Hippocampal formation (tissue), 2 donors: ENCODE measurements at places on chromosomes 16 and 17.

GRCh38 chr16:2090777-2091546 is 43.2 kb downstream of the TSC2 start:
- DNase-seq = no peak

DNA sequence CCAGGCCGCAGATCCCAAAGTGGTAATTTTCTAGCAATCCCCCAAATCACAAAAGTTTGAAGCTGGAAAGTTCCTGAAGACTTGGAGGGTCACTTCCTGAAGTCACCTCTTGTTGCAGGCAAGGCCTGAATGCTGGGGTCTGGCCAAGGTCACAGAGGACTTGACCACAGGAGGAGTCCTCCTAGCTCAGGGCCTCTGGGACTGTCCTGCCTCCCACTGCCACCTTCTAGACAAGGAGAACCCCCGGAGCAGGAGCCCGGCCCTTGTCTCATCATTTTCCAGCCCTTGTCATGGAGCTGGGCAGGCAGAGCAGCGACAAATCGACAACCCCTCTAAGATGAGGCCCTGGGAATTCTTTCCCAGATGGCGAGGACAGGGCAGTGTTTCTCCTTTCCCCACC is 330 bp downstream of the CDH16 start:
- no peak for DNase-seq

DNA sequence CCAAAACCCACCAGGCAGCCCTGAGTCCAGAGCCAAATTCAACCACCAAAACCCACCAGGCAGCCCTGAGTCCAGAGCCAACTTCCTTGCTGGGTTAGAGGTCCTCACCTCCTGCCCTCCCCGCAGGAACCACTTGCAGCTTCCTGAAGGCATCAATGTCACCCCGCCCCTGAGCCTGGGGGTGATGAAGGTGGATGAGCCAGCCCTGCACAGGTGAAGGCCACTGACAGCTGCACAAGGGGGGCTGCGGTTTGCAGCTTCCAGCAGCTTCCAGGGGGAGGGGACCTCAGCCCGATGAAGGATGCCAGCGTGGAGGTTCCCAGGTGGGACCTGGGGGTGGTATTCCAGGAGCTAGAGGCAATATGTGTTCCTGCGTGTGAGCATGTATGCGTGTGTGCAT is 7.6 kb upstream of the CSNK1D start:
- DNase-seq = no peak

GRCh38 chr17:41613277-41614082 is 913 bp upstream of the KRT16 start:
- no peak for DNase-seq

GRCh38 chr17:76153202-76153601 is 12.2 kb upstream of the FOXJ1 start:
- DNase-seq = no peak

DNA sequence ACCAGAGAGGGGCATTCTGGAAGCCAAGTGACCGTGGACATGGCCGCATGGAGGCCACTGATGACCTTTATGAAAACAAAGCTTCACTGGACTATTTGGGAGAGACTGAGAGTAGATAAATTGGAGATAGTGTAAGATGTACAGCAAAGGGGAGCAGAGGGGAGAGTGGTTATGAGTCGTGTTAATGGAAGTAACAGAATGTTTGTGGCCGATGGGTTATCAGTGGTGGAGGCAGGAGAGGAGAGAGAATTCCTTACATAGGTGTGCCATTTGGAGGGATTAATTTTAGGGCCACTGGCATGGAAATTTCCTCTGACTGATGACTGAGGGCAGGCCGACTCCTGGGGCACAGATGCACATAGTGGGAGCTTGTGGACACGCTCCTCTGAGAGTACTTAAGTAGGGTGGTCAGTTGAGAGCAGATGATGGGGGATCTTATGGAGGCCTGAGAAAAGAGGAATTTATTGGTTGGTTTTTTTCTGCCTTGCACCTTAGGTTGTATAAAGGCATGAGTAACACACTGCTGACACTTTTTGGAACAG is 19.2 kb downstream of the PRPSAP2 start:
- DNase-seq = no peak

DNA sequence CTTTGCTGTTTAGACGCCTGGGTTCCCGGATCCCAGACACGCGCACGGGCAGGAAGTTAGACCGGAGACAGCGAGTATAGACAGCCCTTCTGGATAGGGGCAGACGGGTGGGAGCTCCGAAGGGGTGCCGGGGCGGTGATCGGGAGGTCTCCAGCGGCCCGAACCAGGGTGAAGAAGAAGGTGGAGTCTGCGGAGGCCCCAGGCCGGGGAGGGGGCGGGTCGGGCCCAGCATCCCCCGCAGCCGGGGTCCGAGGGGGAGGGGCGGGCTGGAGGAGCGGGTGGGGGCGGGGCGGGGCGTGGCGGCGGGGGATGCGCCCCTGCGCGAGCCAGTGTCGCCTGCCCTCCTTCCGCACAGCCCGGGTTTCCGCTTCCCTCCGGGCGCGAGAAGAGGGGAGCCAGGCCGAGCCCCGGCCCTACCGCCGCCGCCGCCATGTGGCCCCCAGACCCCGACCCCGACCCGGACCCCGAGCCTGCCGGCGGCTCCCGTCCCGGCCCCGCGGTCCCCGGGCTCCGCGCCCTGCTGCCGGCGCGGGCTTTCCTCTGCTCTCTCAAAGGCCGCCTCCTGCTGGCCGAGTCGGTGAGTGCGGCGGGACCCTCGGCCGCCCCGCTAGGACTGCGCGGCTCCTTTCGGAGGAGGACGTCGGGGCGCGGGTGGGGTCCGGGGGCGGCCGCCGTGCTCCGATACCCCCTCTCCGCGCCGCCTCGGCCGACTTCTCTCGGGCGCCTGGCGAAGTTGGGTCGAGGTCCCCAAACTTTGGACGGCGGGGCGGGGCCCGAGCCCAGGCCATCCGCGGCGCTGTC is at the start of gene CMTM3:
Gene CMTM3 (plus strand): TSS at position 329 of the 801 bp plus-strand sequence. CDS start 102 bp downstream, at position 431.
- DNase-seq = no peak

DNA sequence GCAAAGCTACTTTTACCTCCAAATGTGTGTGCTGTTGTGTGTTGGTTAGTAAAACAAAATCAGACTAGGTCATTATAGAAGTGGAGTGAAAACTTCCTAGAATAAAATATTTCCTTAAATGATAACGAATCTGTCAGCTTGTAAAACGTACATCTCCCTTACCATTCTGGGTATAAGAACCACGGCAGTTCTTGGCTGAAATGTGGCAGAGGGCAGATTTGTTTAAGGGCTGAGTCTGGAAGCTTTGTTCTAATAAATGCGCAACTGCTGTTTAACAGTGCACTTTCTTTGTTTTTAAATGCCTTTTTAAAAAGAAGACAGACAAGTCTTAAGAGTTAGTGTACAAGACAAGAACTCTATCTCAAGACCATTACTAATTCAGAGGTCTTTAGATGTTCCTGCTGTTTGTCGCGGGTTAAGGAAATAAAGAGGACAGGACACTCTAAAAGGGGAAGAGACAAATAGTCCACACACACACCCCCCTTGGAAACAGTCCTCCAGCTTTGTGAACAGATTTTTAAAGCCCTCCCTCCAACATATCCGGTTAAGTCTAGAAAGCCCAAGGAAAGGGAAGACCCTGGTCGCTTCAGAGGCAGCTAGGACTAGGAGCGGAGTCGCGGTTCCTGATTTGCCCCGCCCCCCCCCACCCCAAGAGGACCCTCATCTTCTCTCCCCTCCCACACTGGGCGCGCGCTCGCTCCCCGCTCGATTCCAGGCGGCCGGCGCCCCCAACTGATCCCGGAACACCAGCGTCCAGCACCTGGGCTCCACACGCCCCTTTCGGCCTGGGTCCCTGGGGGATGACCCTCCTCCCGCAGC is 658 bp downstream of the SYNRG start:
- DNase-seq = no peak

DNA sequence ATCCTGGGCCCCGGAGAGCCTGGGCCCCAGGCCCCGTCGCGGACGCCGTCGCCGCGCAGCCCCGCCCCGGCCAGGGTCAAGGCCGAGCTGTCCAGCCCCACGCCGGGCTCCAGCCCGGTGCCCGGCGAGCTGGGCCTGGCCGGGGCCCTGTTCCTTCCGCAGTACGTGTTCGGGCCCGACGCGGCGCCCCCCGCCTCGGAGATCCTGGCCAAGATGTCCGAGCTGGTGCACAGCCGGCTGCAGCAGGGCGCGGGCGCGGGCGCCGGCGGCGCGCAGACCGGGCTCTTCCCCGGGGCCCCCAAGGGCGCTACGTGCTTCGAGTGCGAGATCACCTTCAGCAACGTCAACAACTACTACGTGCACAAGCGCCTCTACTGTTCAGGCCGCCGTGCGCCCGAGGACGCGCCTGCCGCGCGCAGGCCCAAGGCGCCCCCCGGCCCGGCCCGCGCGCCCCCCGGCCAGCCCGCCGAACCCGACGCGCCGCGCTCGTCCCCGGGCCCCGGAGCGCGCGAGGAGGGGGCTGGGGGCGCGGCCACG is 36.8 kb upstream of the ZC3H18 start:
- peak; percentile 41 for DNase-seq

DNA sequence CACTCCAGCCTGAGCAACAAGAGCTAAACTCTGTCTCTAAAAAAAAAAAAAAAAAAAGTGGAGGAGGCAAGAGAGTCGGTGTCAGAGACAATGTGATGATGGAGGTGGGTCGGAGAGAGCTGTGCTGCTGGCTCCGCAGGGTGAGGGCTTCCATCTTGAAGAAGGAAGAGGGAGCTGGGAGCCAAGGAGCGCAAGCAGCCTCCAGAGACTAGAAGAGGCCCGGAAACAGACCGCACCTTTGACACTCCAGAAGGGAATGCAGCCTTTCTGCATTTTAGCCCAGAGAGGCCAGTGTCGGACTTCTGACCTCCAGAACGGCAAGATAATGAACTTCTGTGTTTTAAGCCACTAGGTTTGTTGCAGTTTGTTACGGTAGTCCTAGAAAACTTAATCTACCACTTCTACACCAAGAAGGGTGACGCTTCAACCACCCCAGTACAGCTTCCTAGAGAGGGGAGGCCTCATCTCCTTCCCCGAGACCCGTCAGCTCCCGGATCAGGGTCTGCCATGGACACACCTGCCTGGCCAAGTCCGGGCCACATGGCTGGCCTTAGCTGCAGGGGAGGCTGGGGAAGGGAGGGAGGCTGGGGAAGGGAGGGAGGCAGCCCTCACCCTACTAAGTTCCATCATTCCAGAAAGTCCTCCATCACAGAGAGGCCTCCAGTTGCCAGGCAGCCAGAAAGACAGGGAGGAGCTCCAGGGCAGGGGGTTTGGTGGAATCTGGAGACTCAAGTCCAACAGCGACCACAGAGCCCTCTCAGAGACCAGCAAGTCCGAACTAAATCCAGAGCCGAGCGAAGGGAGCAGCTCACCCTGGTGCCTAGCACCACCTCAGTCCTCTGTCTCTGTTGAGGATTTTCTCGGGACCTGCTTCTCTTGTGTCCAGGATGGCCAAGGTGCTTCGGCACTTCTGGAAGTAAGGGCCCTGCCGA is 13.2 kb upstream of the RBFOX3 start:
- no peak for DNase-seq

DNA sequence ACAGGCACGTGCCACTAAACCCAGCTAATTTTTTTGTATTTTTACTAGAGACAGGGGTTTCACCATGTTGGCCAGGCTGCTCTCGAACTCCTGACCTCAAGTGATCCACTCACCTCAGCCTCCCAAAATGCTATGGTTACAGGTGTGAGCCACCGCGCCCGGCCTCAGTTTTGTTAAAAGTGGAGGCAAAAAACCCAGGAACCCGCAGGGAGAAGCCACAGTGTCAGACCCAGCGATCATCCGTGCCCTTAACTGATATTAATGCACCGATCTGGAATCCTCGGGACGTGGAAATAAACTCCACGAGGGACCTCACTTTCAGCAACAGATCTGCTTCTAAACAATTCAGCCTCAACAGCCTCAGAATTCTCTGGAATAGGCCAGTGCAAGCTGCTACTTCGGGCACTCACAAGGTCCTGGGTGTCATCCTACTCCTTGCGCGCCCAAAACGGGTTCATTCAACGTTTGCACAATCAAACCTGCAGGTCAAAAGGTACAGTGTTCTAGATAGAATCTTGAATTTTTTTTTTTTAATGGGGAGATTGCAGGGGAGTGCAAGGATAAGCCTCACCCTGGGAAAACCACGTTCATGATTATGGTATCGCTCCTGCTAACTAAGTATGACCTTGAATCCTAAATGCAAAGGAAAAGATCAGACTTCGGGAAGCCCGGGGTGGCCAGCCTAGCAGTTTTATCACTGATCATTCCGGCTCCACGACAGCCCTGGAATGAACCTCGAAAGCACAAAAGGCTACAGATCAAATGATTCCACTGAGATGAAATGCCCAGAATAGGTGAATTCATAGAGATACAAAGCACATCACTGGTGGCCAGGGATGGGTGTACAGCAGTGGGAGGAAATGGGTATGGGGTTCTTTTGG is 22.4 kb downstream of the LITAF start:
- DNase-seq = no peak

DNA sequence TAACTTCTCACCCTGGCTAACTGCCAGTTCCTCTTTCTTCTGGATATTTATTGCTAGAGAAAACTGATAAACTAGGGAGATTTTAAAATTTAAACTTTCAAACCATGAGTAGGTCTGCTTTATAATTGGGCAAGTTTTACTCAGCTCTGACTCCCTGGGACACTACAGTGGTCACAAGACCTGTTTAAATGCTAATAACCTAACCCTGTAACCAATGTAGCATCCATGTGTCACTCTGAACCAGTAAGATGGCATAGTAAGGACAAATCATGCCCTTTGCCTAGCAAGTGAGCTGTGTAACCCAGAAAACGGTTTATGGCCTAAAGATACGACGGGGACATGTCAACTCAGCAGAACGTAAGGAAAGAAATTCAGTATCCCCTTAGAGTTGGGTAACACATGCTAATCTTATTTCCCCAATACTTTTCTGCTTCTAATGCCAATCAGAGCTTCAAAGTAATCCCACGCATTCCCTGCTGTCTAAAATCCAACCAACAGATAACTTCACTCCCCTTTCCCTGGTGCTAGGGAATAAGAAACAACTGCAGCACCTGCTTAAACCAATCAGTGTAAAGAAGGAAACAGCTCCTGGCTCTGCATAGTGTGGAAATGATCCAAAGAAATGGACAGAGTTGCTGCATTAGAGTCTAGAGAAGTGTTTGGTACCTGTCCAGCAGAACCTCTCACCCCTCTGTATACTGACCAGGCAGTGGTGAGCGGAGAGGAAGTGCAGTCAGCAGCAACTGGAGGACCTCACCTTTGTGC is 85.7 kb downstream of the NCOR1 start:
- DNase-seq = no peak

GRCh38 chr16:84450176-84450865 is 54.1 kb downstream of the MEAK7 start:
- DNase-seq = no peak

DNA sequence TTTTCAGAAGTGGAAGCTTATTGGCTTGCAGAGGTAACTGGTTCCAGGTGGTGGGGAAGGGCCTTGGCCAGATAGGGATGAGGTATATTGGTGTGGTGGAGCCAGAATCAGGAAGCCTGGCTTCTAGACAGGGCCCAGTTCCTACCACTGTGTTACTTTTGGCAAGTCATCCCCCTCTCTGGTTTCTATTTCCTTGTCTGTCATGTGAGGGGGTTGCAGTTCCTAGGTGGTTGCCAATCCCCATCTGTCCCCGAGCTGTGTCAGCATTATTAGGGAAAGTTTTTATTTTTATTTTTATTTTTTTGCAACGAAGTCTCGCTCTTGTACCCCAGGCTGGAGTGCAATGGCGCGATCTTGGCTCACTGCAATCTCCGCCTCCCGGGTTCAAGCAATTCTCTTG is 3.0 kb downstream of the SMCR8 start:
- no peak for DNase-seq
